Stomach (tissue), 19 donors: ENCODE measurements at places on chromosomes 7 and 10. TPM values are rescaled to one million over a fixed set of nuclear protein-coding genes. Genes with fewer than 3 reads are reported as not detected.

The VWA2 gene
- total RNA-seq: 6.4 TPM

The RABGEF1 gene
- total RNA-seq: 25.5 TPM

The HIPK2 gene
- total RNA-seq: 85.7 TPM

The CLDN15 gene
- total RNA-seq: 17.0 TPM

The DMBT1 gene
- total RNA-seq: 10.5 TPM

The EBF3 gene
- total RNA-seq: not detected

The VWDE gene
- not detected for total RNA-seq

The CTNNA3 gene
- total RNA-seq: 15.9 TPM

The PNLIPRP3 gene
- not detected for total RNA-seq

The NUTM2B gene
- total RNA-seq: not detected

The LIPF gene
- total RNA-seq: 13,906 TPM

The GJD4 gene
- not detected for total RNA-seq

The TAF3 gene
- total RNA-seq: 13.4 TPM

The USP54 gene
- total RNA-seq: 33.0 TPM

The CYP2C19 gene
- total RNA-seq: 0.89 TPM

The ANKRD30A gene
- total RNA-seq: 0.18 TPM

The IL6 gene
- not detected for total RNA-seq

The REPIN1 gene
- 298 TPM for total RNA-seq

The STAG3 gene
- not detected for total RNA-seq

The AOC1 gene
- 0.72 TPM for total RNA-seq

The SGCE gene
- 66.5 TPM for total RNA-seq

The DDX56 gene
- total RNA-seq: 35.6 TPM

The HYAL4 gene
- not detected for total RNA-seq

The SYT15 gene
- total RNA-seq: 0.29 TPM

The LMOD2 gene
- not detected for total RNA-seq

The COBL gene
- total RNA-seq: 18.7 TPM

The PTTG1IP2 gene
- total RNA-seq: not detected

The ADCY1 gene
- total RNA-seq: 1.8 TPM

The CAMK1D gene
- total RNA-seq: 7.7 TPM

The IDI2 gene
- not detected for total RNA-seq

The CYP2E1 gene
- total RNA-seq: not detected

The SRPK2 gene
- 53.3 TPM for total RNA-seq

The ANXA8 gene
- total RNA-seq: not detected

The H2BK1 gene
- not detected for total RNA-seq

The TWIST1 gene
- 169 TPM for total RNA-seq

The CPN1 gene
- total RNA-seq: not detected

The ALOX5 gene
- 18.1 TPM for total RNA-seq

The GIMAP5 gene
- 25.2 TPM for total RNA-seq
